Panc1 (cell line): ENCODE measurements at places on chromosomes 6 and 20.

- DNase-seq: no peak
Observed at GRCh38 chr6:71977884-71978283, 91.5 kb downstream of the RIMS1 start.

- DNase-seq: no peak
Observed at GRCh38 chr20:1876975-1877608, 18.1 kb upstream of the SIRPA start.

- no peak for DNase-seq
Observed at GRCh38 chr6:73803562-73804241, 107.7 kb downstream of the CD109 start.

GRCh38 chr6:137666202-137666774 lies 172.1 kb upstream of the OLIG3 start:
- DNase-seq: no peak

GRCh38 chr20:17495826-17496225 lies 35.4 kb downstream of the BFSP1 start:
- no peak for DNase-seq

DNA sequence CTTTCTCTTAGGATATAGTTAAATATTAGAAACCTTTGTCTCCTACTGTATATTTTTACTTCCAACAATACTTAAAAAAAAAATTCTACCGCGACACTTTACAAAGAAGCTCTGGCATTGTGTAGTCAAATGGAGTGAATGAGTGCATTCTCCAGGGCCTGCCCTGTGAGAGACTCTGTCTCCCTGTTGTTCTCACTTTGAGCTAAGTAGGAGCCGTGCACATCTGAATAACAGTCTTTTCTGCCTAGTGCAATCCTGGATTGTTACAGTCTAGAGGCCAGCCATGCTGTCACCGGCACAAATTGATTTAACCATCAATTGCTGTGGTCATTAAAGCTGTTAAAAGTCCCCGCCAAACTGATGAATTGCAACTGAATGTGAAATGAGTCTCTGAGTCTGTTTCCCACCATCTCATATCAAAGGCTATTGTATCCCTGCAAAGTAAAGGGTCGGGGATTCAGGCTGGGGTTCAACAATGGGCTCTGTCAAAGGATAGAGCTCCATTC lies 156.0 kb downstream of the RFPL4B start:
- DNase-seq: no peak

- no peak for DNase-seq
Observed at GRCh38 chr6:25278261-25278913, 787 bp upstream of the CARMIL1 start.

- DNase-seq: no peak
Observed at GRCh38 chr6:144220031-144220790, 64.9 kb upstream of the UTRN start.

- no peak for DNase-seq
Observed at GRCh38 chr6:121886223-121886830, 450.9 kb downstream of the GJA1 start.

- DNase-seq: no peak
Observed at GRCh38 chr6:164105705-164106104, 691.2 kb downstream of the QKI start.

- DNase-seq: peak; percentile 43
Observed at GRCh38 chr6:2738373-2738979, 12.2 kb downstream of the MYLK4 start.

GRCh38 chr6:17061097-17061496 lies 40.8 kb upstream of the STMND1 start:
- no peak for DNase-seq

DNA sequence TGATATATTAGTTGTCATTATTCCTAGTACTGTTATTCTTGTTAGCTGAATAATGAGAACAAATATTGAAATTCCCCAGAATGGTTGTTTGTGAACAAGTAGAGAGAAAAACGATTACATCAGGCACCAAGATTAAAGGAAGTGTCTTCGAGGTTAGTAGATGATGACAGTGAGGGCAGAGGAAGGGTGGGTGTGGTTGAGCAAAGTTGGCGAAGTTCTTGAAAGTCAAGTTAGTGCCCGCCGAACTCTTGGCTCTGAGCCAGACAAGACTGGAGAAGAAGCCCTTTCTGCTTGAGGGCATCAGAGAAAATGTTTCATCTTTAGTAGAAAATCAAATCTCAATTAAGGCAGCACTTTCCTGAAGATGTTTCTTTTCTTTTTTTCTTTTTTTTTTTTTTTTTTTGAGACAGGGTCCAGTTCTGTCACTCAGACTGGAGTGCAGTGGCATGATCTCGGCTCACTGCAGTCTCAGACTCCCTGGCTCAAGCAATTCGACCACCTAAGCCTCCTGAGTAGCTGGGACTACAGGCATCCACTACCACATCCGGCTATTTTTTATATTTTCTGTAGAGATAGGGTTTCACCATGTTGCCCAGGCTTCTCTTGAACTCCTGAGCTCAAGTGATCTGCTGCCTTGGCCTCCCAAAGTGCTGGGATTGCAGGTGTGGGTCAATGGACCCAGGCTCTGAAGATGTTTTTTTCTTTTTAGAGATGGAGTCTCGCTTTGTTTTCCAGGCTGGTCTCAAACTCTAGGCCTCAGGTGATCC lies 77.1 kb downstream of the SGK1 start:
- DNase-seq: no peak

- no peak for DNase-seq
Observed at GRCh38 chr6:128246472-128247260, 273.7 kb downstream of the PTPRK start.

GRCh38 chr6:143406673-143407072 lies 43.8 kb downstream of the ADAT2 start:
- no peak for DNase-seq

- no peak for DNase-seq
Observed at GRCh38 chr6:35049900-35050756, 91.0 kb downstream of the TCP11 start.

DNA sequence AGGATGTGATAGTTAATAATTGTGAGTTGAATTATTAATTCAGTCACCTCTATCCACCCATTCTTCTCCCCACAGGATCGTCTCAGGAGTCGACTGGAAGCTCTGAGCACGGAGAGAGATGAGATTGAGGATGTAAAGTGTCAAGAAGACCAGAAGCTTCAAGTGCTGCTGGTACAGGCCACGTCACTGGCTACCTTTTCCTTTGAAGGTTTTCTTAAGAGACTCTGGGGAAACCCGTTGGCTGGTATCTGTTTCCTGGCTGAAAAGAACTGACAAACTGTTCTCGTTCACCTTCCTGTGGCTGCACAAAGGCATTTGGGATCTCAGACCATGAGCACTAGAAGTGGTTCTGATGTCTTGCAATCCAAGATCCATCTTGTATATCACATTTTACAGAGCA lies 3.8 kb downstream of the TRIM15 start:
- no peak for DNase-seq

DNA sequence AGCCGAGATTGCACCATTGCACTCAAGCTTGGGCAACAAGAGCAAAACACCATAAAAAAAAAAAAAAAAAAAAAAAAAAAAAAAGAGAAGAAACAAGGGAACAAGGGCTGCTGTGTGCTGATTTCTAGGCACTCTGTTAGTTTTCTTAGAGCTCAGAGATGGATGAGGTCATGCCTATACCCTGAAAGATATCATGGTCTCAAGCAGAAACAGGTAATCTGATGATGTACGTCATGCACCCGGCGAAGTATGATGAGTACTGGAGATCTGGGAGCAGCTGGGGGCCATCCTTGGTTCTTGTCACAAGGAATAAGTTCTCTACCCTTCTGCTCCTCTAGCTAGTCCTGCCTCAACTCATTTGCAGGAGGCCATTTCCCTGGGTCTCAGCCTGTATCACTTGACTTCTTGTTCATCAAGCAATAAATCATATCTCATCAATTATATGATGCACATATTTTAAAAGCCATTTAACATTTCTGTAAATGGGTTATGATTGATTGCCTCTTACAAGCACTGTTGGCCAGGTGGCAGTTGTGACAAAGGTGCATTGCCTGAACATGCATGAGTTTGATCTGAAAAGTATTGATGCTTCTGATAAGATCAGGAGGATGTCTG lies 517.2 kb downstream of the DHX35 start:
- DNase-seq: no peak

GRCh38 chr20:42392442-42392841 lies 774.3 kb upstream of the CHD6 start:
- no peak for DNase-seq

DNA sequence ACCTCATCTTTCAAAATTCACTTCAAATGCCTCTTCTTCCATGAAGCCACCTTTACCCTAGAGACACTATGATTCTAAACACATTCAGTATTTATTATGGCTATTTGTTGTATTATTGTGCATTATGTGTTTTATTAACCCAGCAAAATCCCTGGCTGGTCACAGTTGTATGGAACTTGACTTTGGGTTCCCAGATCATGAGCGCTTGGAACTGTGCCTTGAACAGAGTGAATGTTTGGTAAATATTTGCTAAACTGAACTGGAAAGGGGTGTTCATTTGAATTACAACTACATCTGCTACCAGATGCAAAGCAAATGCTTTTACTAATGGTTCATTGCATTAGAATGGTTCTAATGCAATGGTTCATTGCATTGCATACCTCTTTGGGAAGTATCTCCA lies 259.8 kb downstream of the PKHD1 start:
- DNase-seq: no peak

- DNase-seq: no peak
Observed at GRCh38 chr20:3172933-3173609, at the start of gene LZTS3. TSS of gene LZTS3 (minus strand) at chr20:3173549. CDS start at chr20:3167163, 6,386 bp downstream.

- no peak for DNase-seq
Observed at GRCh38 chr6:36984581-36985416, 1.2 kb downstream of the MTCH1 start.

GRCh38 chr6:73564578-73565345 lies 43.9 kb upstream of the EEF1A1 start:
- no peak for DNase-seq

DNA sequence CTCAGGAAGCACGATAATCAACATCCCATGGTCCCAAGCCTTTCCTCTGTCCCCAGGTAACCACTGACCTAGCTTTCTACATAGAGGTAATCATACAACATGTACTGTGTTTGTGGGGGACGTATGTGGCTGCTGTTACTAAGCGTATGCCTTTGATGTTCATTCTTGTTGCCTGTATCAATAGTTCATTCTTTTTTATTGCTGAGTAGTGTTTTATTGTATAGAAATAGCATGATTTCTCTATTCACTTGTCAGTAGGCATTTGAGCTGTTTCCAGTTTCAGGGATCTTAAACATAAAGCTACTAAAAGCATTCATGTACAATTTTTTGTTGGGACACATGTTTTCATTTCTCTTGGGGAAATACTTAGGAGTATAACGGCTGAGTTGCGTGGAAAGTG lies 185.4 kb downstream of the PACRG start:
- no peak for DNase-seq

GRCh38 chr6:57135885-57136284 lies 36.2 kb upstream of the BAG2 start:
- DNase-seq: no peak

GRCh38 chr6:90168693-90169131 lies 127.9 kb downstream of the BACH2 start:
- no peak for DNase-seq

GRCh38 chr6:161080263-161080970 lies 88.8 kb downstream of the MAP3K4 start:
- DNase-seq: no peak

- no peak for DNase-seq
Observed at GRCh38 chr6:75472885-75473284, 20.7 kb downstream of the FILIP1 start.

- DNase-seq: no peak
Observed at GRCh38 chr6:144341831-144342527, 56.8 kb downstream of the UTRN start.

DNA sequence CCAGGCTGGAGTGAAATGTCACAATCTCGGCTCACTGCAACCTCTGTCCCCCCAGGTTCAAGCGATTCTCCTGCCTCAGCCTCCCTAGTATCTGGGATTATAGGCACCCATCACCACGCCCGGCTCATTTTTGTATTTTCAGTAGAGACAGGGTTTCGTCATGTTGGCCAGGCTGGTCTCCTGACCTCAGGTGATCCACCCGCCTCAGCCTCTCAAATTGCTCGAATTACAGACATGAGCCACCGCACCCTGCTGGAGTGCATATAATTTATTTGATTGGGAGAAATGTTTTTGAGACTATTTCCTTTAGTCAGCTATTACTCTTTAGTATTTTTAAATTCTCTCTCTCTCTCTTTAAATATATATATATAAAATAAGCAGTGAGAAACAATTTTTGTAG lies 29.8 kb downstream of the FAM83B start:
- DNase-seq: no peak

GRCh38 chr6:30682143-30683117 lies 4.0 kb downstream of the PPP1R18 start:
- DNase-seq: peak; percentile 52

DNA sequence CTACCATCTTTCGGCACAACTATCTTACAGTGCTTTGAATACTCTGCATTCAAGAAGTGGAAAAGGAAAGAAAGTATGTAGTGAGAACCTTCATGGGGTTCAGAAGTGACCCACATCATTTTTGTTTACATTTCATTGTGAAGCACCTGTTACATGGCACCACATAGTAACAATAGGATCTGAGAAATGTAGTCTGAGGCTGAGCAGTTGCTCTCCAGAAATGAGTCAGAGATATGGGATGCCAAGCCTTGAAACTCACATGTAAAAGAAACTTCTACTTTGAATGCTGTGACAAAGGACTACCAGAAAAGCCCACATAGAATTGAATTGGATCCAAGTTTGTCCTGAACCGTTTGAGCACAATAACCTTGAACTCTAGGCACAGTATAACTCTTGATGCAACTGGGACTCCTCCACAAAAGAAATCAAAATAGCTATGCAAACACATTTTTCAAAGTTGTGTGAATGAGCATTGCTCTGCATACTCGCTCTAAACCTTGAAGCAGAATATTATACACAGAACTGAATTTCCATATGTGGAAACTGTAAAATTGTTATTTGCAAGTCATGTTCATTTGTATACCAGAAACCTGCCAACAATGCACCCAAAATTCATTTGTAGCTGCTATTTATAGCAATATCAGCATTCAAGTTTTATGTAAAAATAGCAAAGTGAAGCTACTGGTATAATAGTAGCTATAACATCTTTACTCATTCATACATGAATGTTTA lies 400.9 kb upstream of the POU3F2 start:
- no peak for DNase-seq

DNA sequence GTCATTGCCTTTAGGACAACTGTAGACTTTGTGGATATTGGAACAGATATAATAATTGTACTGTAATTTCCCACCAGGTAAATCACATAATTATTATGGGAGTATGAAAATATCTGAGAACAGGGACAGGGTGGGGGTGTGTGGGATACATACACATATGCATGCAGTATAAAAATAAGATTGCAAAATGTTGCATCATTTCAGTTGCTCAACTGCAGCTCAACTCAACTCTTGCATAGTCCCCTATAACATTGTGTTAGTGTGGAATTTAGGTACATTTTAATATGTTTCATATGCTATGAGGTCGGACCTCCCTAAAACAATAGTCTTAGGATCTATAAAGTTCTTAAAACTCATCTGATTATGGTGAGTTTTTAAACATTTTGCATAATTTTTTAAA lies 275.0 kb upstream of the FLRT3 start:
- no peak for DNase-seq

- DNase-seq: no peak
Observed at GRCh38 chr6:55839080-55839479, 36.3 kb downstream of the BMP5 start.

GRCh38 chr6:105318660-105319059 lies 84.2 kb downstream of the PREP start:
- peak; percentile 35 for DNase-seq

GRCh38 chr6:2877960-2878359 lies 25.1 kb downstream of the SERPINB9 start:
- DNase-seq: no peak

- no peak for DNase-seq
Observed at GRCh38 chr6:144223686-144224085, 61.4 kb upstream of the UTRN start.

GRCh38 chr6:129966125-129966524 lies 52.3 kb upstream of the L3MBTL3 start:
- DNase-seq: no peak
